ENCODE measurements at places on chromosomes 2 and 18.

GRCh38 chr2:223967981-223968380 lies 10.7 kb downstream of the MRPL44 start:
- no peak for DNase-seq

DNA sequence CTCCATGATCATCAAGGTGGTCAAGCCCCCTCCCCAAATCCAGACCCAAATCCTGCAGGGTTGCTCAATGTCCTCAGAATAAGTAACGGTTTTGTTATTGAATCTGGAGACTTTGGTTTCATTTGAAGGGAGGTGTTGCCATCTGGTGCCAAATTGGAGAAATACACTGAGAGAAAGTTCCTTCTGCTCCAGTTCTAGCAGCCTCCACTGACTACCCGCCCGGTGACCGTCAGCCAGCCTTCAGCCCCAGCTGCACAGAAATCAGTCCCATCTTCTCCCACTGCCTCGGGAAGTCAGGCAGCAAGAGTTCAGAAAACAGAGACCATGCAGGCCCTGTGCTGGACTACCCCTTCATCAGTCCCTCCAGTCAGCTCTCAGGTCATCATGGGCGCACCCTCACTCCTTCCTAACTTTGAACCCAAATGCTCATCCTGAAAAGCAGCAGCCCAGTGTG lies 38.7 kb downstream of the PKDCC start:
- peak; percentile 52 for DNase-seq

DNA sequence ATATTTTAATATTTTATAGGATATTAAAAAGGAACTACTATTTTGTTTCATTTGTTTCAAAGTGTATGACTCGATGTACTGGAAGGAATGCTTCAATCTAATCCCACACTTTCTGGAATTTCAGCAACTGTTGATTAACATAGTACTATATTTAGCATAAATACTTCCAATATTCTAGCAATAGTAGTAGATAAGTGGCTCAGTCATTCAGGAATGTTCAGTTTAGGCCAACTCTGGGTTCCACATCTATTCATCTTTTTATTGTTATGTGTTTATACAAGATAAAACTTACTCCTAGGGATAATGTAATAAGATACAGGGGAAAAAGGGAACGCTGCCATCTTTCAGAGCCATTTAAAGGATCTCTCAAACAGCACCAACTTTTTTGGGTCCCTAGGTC lies 22.3 kb upstream of the ORC2 start:
- no peak for DNase-seq

- DNase-seq: no peak
Observed at GRCh38 chr2:223815186-223815883, 22.0 kb downstream of the AP1S3 start.

DNA sequence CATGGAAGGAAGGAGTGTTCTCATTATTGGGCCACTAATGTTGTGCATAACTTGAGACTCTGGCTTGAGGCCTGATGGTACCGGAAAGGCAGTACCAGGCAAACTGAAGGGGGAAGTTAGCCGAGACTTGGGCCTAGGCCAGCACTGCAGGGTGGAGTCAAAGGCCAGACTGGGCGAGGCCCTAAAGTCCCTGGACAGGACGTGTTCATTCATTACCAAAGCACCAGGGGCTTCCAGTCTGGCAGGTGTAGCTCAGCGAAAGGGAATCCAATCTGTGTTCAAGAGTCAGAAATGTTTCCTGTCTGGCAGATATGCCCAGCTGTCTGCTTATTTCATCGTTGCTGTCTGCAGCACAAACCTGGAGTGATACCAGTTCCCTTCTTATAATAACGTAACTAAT lies 4.7 kb upstream of the ITSN2 start:
- peak; percentile 46 for DNase-seq

Measured in K562 (cell line).